Thyroid gland (tissue), 4 donors: ENCODE measurements at places on chromosomes 1 and 21. TPM values are rescaled to one million over a fixed set of nuclear protein-coding genes. Genes with fewer than 3 reads are reported as not detected.
A peak's percentile ranks its signal among the peaks of the same experiment; 100 is the strongest.

DNA sequence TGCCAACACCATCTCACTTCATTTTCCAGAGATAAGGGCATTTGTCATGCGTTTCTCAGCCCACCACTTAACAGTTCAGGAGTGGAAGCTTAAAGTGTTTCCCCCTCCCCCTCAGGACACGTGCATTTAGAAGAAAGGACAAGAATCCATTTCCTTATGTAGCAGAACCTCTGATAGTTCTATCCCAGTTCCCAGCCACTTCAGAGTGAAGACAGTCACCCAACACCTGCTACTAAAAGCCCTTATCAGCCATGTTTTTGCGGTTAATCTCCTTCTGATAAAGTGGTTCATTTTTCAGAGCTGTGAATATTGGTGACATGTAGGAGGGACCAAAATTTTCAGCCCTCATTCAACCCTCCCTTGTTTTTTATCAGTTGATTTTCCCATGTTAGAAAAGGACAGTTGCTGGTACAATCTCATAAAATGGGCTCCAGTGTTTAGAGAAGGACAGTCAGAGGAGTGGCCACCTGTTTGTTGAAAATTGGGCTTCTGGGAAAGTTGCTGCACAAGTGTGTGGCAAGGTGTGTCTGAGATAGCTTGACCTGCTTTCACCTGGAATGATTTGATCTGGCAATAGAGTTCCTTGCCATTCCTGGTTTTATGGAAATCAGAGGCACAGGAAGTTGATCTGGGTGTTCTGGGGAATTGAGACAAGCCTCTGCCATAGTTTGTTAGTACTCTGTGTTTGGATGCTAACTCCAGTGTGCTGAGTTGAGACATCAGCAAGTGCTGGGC, 114.0 kb downstream of the PPP1R12B start:
- no peak overlapping the region for H3K4me3 ChIP-seq
- peak overlapping the region; percentile 36 for H3K27ac ChIP-seq
- DNase-seq, result no peak
- no peaks in the 10 kb centered on the region for H3K36me3 ChIP-seq

Gene IVL
- total RNA-seq, result not detected

DNA sequence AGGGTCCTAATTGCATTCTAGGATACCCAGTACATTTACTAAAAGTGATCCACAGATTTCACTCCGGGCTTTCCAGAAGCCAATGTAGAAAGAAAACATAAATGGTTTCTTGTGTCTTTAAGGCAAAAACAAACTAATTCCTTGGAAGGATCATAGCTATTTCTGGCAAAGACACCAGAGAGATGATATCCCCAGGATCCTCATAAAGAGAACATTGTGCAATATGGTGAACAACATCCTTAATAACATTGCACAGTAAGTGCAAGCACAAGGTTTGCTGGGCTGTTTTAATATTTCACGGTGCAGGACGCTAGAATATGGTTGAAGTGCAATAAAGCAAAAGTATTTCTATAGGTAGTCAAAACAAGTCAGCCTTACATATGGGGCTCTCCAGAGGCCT, 83.0 kb downstream of the NTPCR start:
- H3K27ac ChIP-seq, result no peak overlapping the region
- H3K36me3 ChIP-seq, result no peaks in the 10 kb centered on the region
- DNase-seq, result no peak
- H3K4me1 ChIP-seq, result no peaks in the 10 kb centered on the region

GRCh38 chr1:23124259-23125026, 44.2 kb downstream of the LUZP1 start:
- no peak overlapping the region for H3K27ac ChIP-seq
- peaks cover 28% of the 10 kb centered on the region for H3K4me1 ChIP-seq
- no peak for DNase-seq
- H3K36me3 ChIP-seq, result no peaks in the 10 kb centered on the region
- H3K4me3 ChIP-seq, result no peak overlapping the region

DNA sequence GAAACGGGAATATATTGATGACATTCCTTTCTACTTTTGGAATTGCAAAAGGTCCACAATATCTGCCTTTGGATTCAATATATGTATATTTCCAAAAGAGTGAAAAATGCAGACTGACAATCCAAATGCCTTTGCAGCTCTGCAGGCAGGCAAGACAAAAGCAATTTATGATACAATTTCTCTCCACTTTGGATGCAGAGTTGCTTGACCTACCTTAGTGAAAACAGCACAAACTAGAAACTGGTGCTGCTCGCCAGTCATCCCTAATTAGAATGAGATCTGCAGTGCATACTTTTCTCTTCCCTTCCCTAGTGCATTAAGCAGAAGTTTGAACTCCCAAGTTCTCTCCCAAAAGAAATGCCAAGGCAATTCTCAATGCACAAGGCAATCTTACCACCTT, 56.8 kb downstream of the KIAA0319L start:
- H3K36me3 ChIP-seq, result no peaks in the 10 kb centered on the region
- no peak for DNase-seq

- H3K4me1 ChIP-seq, result no peaks in the 10 kb centered on the region
- no peaks in the 10 kb centered on the region for H3K27me3 ChIP-seq
- no peak overlapping the region for H3K27ac ChIP-seq
- H3K4me3 ChIP-seq, result no peak overlapping the region
- DNase-seq, result no peak
- no peaks in the 10 kb centered on the region for H3K36me3 ChIP-seq
Measured at GRCh38 chr1:40478276-40478675, 1.2 kb downstream of the ZFP69 start.

DNA sequence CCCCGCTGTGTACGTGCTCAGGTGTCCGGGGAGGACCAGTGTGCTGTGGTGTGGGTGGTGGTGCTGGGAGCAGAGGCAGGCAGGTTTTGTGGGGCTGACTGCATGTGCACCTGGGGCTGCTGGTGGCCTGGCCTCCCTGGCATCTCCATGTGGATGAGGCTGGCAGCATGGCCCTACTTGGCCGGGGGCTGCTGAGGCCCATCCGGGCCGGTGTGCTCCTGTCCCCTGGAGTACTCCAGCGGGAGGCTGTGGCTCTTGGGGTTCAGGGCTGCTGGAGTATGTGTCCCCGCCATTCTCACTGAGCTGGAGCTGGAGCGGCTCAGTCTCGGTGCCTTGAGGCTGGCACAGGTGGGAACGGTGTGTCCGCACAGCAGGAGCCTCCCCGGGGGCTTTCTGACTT, 20.8 kb upstream of the PEX10 start:
- H3K36me3 ChIP-seq, result no peaks in the 10 kb centered on the region
- no peaks in the 10 kb centered on the region for H3K27me3 ChIP-seq
- no peaks in the 10 kb centered on the region for H3K4me1 ChIP-seq
- H3K4me3 ChIP-seq, result no peak overlapping the region

Gene ASPM
- total RNA-seq, result 0.15 TPM

GRCh38 chr1:85322655-85323054, 46.2 kb upstream of the BCL10 start:
- H3K4me3 ChIP-seq, result no peak overlapping the region
- H3K4me1 ChIP-seq, result no peaks in the 10 kb centered on the region
- H3K27ac ChIP-seq, result no peak overlapping the region
- no peaks in the 10 kb centered on the region for H3K27me3 ChIP-seq
- no peaks in the 10 kb centered on the region for H3K36me3 ChIP-seq

- no peak overlapping the region for H3K4me3 ChIP-seq
- DNase-seq, result no peak
- H3K4me1 ChIP-seq, result no peaks in the 10 kb centered on the region
- no peaks in the 10 kb centered on the region for H3K27me3 ChIP-seq
- H3K27ac ChIP-seq, result peak overlapping the region; percentile 74
Measured at GRCh38 chr1:230170622-230171021, 103.6 kb downstream of the GALNT2 start.

Gene KAZN
- 15.6 TPM for total RNA-seq

- H3K27ac ChIP-seq, result no peak overlapping the region
- no peaks in the 10 kb centered on the region for H3K36me3 ChIP-seq
- DNase-seq, result no peak
- H3K27me3 ChIP-seq, result no peaks in the 10 kb centered on the region
- no peaks in the 10 kb centered on the region for H3K4me1 ChIP-seq
- no peak overlapping the region for H3K4me3 ChIP-seq
Measured at GRCh38 chr1:104932949-104933679, 1183.4 kb downstream of the AMY1C start.

Gene SH2D5
- 1.2 TPM for total RNA-seq

Gene ERMAP
- 30.2 TPM for total RNA-seq
